ENCODE measurements at places on chromosomes 11 and 22.
A peak's percentile ranks its signal among the peaks of the same experiment; 100 is the strongest.

DNA sequence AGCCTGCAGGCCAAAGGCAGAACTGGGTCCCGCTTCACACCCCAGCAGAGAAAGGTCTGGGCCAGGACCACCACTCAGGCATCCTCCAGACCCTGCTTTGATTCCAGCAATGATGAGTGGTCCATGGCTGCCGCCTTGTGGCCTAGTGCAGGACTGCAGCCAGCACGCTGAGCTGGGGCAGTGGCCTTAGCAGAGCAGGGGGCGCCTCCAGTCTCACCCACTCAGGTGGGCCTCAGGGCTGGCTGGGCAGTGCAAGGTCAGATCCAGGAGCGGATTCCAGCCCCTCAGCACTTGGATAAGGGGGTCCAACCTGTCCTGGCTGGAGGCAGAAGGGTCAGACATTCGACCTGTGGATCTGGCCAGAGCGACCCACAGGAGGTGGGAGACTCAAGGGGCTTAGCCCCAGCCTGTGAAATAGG, 9.6 kb upstream of the PDE2A start:
- DNase-seq, result peak; percentile 45

GRCh38 chr22:18954990-18955571, 19.0 kb upstream of the PRODH start:
- no peak for DNase-seq

DNA sequence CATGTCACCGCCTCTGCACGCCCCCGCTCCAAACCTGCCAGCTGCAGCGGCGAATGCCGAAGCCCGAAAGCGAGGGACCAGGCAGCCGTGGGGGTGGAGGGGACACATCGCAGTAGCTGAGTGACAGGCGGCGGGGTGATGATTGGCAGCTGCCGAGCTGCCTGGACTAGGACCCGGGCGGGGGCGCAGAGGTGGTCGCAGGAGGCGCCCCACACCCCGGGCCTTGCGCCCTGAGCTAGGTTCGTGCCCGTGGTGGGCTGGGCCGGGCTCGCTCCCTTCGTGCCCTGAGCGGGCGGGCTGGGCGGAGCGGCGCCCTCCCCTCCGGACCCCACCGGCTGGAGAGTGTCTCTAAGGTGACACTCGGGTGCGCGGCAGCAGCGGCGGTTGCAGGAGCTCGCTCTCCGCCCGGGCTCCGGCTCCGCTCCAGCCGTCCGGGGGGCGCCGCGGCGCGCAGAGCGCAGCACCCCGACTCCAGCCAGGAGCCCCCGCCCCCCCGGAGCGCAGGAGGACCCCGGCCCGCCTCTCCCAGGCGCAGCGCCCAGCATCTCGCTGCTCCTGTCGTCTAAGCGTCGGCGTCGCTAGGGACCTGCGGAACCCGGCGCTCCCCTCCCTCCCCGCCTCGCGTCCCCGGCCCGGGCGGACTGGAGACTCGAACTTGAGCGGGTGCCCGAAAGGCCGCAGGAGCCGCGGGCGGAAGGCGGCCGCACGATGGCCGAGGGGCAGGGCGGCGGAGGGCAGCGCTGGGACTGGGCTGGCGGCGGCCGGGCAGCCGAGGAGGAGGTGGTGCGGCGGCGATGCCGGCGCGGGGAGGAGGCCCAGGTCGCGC, 14.5 kb upstream of the DGKZ start:
- no peak for DNase-seq

GRCh38 chr11:66268952-66269905, 790 bp downstream of the RAB1B start:
- DNase-seq, result peak; percentile 48

DNA sequence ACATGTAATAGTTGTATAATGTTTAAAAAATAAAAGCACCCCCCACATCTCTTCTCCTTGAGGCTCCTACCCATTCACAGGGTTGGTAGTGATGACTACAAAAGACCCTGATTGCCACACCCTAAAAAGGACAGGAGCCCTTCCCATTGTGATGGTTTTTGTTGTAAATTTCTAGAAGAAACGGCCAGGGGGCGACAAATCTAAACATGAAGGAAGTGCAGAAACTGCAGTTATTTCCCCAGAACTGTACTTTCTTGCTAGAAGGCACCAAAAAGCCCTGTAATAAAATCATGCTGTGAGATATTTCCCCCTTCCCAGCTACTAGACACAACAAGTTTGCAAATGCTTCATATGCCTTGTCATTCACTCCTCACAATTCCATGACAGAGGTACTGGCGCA, 10.8 kb downstream of the PRR5L start:
- peak; percentile 26 for DNase-seq

DNA sequence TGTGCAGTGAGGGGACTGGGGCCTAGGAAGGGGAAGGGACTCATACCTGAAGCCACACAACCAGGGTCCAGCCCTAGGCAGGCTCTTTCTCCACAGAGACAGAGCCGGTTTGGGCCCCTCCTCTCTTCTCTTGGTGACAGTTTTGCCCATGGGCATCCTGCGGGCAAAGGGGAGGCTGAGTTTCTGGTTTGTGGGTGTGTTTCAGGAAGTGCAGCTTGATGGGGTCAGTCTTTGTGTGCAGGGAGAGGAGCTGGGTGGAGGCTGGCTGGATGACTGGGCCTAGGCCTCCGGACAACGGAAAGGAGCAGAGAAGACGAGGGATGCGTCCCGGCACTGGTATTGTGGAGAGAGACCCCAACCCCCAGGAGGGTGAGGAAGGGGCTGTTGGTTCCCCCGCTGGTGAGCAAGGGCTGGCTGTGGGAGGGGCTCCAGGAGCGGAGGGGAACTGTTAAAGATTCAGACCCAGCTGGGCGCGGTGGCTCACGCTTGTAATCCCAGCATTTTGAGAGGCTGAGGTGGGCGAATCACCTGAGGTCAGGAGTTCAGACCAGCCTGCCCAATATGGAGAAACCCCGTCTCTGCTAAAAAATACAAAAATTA, 23.4 kb upstream of the CELSR1 start:
- no peak for DNase-seq

DNA sequence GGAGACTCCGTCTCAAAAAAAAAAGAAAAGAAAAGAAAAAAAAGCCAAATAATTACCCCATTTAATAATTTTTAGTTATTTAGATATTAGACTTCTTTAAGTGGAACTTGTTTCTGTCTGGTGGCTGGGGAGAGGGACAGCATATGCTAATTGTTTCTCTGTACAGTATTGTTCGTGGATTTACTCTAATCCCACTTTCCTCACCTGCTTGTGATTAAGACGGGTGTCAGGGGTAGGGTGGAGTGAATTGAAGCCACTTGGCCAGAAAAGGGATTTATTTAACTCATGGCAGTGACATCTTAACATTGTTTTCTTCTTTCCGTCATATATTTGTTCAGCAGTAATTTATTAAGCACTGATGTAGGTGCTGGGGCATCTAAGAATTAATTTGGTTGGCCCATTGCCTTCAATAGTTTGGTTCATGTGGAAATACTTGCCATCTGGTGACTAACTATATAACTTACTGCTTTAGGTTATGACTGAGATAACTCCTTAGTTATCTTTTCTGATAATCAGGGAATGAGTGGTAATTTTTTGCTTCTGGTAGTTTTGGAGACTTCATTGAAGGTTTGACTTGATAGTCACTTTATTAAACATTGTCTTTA, 4.6 kb downstream of the TNRC6B start:
- peak; percentile 64 for DNase-seq

DNA sequence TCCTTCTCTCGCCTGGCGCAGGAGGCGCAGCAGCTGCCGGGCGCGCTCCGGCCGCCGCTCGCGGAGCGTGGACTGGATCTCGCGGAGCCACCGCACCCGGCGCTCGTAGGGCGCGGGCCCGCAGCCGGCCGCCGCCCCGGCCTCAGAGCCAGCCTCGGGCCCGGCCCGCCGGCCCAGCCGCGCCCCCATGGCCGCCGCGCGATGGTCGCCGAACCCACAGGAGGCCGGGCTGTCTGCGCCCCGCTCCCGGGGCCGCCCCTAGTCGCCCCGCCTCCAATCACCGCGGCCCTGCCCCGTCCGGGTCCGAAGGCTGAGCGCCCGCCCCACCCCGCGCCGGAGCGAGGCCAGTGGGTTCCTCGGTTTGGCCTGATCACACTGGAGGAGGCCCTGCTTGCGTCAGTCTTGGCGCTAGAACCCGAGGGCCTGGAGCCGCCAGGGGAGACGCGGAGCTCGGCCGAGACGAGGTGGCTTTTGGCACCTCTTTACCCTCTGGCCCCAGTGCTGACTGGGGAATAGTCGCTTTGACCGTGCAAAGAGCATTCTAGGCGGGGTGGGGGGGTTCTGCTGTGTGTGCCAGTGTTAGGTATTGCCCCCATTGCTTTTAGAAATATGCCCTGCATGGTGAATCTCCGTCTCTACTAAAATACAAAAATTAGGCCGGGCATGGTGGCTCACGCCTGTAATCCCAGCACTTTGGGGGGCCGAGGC, at the start of gene LRRC75B:
LRRC75B (minus strand) TSS at position 223 of the 708 bp plus-strand sequence; CDS start at position 189, 34 bp downstream.
- DNase-seq, result peak; percentile 84

DNA sequence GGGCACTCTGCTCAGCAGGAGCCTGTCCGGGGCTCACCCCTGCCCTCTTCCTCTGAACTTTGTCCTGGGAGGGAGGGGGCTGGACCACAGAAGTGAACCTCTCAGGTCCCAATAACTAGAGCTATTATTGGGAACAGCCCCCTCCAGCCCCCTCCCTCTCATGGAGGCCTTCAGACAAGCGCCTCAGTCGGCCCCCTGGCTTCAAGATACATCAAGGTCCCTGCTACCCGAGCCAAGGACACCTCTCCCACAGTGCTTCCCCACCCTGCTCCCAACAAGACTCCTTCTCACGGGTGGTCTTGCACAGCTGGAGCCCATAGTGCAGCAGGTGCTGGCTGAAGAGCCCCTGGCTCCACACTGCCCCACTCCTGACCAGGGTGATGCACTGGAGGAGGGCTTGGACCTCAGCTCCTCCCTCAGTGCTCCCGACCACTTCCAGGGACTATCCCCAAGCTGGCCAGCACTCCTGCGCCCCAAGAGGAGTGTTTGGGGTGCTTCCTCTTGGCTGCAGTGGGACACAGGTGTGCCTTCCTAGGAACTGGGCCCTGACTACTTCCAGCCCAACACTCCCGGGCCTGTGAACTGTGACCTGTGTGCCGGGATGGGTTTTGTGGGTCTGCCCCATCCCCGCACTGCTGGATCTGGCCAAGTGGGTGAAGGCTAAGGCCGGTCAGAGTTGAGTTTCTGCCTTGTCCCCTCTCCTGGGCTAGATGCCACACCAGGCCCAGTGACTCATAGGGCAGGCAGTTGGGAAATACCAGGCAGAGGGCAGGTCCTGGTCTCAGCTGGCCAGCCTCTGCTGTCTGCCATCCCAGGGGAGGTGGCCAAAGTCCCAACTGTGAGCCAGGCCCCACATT, 2.2 kb downstream of the PNPLA2 start:
- DNase-seq, result peak; percentile 92

DNA sequence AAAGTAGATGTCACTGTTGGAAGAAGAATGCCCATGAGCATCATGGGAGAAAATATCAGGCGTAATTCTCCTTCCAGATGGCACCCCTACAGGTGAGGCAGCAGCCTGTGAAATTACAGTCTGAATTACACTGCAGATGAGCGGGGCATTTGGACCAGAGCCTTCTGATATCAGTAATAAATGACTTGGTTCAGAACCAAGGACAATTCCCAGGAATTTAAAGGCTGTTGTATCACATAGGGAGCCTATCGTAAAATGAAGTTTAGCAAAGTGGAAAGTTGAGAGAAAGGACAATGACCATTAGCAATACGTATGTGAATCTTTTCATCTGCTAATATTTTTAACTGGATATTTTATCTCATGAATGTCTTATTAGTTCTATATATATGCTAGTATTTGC, 61.3 kb downstream of the PRMT3 start:
- DNase-seq, result no peak

GRCh38 chr11:72821920-72822799, 7.9 kb downstream of the ATG16L2 start:
- DNase-seq, result peak; percentile 91

- no peak for DNase-seq
These were observed 162.8 kb downstream of the RCN1 start for GRCh38 chr11:32253706-32254105.

GRCh38 chr22:48346311-48346710, 1481.4 kb downstream of the BRD1 start:
- no peak for DNase-seq

GRCh38 chr11:112345166-112345565, 84.5 kb upstream of the PLET1 start:
- no peak for DNase-seq

- DNase-seq, result no peak
These were observed 392.9 kb downstream of the TBC1D22A start for GRCh38 chr22:47155131-47155885.

DNA sequence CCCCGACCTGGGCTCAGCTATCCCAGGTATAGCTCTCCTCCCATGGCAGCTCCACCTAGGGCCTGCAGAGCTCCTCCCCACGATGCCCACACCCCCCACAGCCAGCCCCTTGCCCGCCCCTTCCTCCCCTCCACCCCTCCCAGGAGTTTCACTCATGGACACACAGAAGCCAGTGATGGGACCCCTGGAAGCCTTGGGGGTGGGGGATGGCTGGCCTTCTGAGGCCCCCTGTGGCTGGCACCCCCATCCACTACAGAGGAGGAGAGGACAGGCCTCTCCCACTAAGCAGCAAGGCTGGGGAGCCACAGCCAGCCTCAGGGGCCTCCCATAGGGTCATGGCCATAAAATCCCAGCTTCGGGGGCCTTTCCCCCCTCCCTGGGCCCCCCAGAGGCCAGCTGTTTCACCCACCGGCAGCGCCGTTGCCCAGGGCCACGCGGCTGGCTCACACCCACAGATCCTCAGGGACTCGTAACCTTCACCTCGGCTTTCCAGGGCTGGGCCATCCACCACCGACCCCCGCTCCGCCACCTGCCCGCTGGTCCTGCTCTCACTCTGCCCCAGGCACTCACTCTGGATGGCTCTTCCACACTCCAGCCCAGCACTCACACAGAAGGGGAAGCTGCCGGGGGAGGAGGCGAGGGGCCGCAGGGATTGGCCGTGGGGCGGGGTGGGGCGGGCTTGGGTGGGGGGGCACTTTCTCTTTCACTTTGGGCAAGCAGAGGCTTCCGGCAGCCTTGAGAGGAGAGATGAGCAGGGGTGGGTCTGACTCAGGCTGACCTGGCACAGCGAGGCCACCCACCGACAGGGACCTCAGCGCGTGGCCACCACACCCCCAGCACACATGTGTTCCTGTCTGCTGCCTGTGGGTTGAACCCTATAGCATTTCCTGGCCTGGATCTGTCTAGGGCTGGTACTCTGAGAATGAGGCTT, 2.2 kb downstream of the SLC25A22 start:
- peak; percentile 96 for DNase-seq

All from kidney tubule cell (primary cell).